Stimulated activated CD4-positive, alpha-beta T cell treated with anti-CD3 and anti-CD28 coated beads, Interleukin-4, amount 100 ng/mL, for 4 hours (primary cell): ENCODE measurements at places on chromosomes 2 and 18.

DNA sequence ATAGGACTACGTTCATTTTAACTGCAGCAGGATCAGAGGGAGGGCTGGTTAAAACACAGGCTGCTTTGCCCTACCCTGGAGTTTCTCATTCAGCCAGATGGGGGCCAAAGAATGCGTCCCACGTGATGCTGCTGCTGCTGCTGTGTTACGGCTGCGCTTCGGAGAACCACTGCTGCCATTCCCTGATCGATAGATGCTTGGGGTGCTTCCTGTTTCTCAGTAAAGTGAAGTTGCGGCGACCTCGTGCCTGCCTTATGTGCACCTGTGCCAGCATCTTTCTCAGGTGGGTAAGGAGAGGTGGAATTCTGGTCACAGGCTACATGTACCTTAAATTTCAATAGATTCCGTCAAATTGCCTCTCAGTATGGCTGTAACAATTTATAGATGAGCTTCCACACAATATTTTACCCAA lies 24.7 kb upstream of the TOGARAM2 start:
- no peak for DNase-seq

- DNase-seq, result peak; percentile 82
Measured at GRCh38 chr18:9914584-9915290, 921 bp downstream of the VAPA start.

DNA sequence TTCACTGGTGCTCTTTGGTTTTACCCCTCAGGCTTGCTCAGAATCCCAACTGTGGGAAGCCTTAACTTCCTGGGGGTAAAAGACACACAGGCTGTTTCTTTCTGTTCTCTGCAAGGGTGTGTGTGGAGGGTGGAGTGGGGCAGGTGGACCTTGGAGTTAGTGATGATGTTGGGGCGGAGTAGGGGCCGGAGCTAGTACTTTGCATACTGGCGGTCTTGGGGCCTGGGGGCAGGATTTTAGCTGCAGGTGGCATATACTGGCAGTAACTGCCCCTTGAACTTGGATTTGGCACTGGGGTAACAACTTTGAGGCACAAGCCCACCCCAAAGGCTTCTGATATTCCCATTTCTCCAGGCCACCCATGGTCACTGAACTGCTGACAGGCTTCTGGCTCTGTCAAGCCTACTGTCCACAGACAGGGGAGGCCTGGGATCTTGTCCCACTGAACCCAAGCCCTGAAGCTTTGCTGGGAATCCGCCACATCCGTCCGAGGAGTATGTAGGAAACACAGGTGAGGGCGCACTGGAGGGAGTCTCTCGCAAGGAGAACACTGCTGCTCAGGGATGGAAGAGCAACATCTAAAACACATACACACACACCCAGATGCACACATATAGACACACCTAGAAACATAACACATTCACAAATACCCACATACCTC lies 258.9 kb downstream of the DYSF start:
- no peak for DNase-seq

DNA sequence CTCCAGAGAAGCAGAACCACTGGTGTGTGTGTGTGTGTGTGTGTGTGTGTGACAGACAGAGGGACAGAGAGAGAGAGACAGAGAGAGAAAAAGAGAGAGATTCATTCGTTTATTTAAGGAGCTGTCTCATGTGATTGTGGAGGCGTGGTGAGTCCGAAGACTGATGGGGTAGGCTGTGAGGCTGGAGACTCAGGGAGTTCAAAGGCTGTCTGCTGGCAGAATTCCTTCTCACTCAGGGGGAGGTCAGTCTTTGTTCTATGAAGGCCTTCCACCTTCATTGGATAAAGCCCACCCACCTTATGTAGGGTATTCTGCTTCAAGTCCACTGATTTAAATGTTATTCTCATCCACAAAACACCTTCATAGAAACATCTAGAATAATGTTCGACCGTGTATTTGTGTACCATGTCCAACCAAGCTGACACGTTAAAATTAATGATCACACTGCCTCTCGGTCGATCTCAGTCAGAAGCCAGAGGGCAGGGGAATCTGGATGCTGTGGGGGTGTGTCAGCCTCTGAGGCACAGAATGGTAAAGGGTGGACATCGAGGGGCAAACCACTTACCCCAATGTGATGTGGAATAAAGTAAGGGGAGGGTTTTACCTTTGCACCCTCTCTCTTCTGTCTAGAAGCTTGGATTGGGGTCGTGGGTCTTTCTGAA lies 275.6 kb downstream of the SLC4A3 start:
- DNase-seq, result no peak

DNA sequence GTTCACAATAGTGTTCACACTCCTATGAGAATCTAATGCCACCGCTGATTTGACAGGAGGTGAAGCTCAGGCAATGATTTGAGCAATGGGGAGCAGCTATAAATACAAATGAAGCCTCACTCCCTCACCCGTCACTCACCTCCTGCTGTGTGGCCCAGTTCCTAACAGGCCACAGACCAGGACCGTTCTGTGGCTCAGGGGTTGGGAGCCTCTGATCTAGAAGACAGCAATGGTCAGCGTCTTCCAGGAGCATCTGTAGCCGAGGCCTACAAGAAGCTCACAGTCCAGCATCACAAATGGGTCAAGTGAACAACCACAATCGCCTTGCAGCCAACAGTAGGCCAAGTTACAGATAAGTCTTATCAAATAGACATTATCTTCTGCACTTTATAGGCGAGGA lies 110.0 kb upstream of the SLC66A3 start:
- no peak for DNase-seq

DNA sequence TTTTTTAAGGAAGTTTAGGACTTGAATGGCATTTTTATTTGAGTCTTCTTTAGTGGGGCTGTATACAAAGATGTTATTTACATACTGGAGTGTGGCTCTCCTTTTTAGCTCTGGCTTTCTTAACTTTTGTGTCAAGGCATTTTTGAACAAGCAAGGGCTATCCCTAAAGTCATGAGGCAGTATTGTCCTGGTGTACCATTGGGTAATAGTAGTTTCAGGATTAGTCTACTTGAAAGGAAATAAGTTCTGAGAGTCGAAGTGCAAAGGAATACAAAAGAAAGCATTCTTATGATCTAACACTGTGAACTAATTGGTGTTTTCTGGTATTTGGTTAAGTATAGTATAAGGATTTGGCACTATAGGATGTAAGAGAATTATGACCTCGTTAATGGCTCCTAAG lies 1.9 kb upstream of the CYP27A1 start:
- no peak for DNase-seq

DNA sequence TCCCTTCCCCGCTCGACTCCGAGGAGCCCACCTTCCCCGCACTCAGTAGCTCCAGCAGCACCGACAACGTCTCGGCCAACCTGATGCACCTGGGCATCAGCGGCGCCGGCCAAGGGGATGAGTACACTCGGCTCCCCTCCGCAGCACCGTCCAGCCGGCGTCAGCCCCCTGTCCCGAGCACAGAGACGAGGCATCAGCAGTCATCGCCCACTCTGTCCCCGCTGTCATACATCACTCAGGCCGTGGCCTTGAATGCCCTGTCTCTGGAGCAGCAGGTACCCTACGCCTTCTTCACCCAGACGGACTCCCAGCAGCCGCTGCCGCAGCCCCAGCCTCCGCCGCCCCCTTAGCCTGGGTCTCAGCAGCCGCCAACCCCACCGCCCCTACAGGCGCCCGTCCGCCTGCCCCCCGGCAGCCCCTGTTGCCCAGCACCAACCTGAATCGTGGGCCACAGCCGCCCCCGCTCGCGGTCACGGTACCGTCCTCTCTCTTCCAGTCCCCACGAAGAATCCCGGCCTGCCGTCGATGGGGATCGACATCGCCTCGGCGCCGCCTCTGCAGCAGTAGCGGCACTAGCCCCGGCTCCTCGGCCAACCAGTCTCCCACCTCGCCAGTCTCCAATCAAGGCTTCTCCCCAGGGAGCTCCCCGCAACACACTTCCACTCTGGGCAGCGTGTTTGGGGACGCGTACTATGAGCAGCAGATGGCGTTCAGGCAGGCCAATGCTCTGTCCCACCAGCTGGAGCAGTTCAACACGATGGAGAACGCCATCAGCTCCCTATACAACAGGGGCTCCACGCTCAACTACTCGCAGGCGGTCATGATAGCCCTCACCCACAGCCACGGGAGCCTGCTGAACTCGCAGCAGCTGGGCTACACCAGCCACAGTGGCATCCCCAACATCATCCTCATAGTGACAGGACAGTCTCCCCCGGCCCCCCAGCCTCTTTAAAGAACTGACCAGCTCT lies 1195.9 kb upstream of the CHAC2 start:
- no peak for DNase-seq

DNA sequence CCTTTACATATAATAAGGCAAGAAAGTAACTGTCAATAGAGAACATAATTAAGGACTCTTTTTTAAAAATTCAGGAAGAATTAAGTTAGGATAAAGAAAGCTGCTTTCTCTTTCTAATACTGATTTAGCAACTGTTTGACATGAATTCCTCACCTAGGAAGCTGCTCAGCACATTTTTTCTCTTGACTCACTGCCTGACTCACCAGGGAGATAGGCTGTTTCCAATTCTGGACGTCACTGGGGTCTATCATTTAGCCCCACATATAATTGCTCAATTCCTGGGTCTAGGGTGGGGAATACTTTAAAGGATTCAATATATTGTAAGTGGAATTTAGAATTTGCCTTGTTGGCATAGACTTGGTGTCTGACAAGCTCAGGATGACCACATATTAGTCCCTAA lies 50.8 kb upstream of the UGP2 start:
- no peak for DNase-seq

DNA sequence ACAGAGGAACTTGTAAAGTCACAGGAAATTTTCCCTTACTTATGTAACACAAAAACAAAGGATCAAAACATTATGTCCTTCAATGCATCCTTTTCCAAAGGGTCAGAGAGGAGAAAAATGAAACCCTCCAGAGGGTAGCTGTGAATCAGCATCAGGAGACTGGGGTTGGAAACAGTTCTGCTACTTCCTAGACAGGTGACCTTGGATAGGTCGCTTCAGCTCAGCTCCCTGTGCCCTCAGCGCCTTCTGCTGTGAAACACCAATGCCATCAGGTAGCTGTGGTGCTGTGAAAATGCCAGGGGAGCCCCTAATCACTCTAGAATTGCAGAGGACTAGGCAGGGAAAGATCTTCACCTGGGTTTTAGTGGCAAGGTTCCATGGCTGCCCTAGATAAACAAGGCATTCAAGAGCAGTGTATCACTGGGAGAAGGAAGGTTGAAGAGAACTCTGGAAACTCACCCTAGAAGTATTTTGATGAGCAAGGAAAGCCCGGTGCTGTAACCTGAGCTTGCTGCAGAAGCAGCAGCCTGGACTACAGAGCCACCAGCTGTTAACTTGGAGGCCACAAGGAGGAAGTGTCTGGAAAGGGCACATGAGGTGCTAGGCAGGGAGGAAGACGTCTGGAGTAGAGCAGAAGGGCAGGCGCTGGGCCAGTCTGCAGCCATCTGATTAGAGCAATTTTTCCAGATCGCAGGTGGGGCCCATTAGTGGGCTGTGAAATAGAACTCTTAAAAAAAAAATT lies 100.7 kb upstream of the MCFD2 start:
- no peak for DNase-seq

DNA sequence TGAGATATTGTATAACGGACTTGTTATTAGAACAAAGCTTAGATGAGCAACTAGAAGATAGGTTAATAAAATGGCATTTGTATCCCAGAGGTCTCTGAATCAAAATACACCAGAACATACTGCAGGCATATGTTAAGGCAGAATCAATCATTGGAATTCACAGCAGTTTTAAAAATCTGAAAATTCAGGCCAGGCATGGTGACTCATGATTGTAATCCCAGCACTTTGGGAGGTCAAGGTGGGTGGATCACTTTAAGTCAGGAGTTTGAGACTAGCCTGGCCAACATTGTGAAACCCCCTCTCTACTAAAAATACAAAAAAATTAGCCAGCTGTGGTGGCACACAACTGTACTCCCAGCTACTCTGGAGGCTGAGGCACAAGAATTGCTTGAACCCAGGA lies 405.2 kb downstream of the ZEB2 start:
- DNase-seq, result no peak

DNA sequence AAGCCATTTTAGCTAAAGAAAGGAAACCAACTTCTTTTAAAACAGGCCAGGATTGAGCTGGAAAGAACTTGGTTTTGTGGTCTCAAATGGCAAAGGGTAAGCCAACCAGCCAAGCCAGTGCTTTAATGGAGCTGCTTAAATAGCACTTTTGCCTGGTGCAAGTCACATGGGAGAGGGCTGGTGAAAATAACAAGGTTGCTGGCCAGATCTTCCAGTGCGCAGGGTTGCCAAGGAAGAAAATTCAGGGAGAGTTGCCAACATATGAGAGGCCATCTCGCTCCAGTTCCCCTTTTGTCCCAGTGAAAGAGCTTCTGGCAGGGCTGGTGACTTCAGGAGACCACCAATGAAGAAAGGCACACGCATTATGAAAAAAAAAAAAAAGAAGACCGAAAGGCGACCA lies 57.3 kb downstream of the IRS1 start:
- no peak for DNase-seq

GRCh38 chr2:48496849-48497248 lies 33.1 kb upstream of the STON1 start:
- no peak for DNase-seq

DNA sequence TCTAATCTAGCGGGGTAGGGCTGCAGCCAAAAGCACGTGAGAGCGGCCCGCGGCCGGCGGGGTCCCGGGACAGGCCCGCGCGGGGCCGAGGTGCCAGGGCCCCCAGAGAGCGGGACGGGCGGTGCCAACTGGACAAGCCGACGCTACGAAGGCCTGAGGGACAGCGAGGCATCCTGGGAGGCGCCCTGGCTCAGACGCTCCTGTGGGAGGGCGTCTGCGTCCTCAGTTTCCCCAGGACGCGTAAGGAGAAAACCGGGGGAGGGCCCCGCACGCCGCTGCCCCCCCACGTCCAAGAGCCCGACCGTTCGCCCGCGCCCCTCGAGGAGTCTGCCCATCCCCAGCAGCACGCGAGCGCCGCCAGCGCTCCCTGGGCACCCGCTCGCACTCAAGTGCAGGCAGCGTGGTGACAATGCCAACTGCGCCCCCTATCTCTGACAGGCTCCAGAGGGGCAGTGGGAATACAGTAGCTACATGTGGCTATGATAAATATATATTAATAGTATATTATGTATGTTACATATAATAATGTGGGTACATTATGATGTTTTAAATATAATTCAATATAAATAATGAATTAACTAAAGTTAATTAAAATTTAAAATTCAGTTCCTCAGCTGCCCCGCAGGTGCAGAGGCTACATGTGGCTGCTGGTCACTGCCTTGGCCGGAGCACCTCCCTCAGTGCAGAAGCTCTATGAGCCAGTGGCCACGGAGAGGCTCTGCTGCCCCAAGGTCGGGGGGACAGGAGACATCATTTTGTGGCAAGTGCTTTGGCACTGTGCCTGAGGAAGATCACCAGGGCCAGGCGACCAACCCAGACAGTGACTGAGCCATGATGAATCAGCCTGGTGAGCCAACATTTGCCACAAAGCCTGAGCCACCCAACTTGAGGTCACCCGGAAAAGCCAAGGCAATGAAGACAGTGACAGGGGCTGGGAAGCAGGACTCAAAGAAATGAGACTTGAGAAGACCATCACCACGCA lies 5.5 kb upstream of the SFT2D3 start:
- peak; percentile 45 for DNase-seq

- no peak for DNase-seq
Measured at GRCh38 chr2:120204022-120204405, 19.2 kb downstream of the TMEM185B start.

GRCh38 chr18:33375829-33376228 lies 64.7 kb downstream of the CCDC178 start:
- no peak for DNase-seq
